Cardiac septum (tissue), 1 donor: ENCODE measurements at places on chromosomes 1 and 21. TPM values are rescaled to one million over a fixed set of nuclear protein-coding genes. Genes with fewer than 3 reads are reported as not detected.

DNA sequence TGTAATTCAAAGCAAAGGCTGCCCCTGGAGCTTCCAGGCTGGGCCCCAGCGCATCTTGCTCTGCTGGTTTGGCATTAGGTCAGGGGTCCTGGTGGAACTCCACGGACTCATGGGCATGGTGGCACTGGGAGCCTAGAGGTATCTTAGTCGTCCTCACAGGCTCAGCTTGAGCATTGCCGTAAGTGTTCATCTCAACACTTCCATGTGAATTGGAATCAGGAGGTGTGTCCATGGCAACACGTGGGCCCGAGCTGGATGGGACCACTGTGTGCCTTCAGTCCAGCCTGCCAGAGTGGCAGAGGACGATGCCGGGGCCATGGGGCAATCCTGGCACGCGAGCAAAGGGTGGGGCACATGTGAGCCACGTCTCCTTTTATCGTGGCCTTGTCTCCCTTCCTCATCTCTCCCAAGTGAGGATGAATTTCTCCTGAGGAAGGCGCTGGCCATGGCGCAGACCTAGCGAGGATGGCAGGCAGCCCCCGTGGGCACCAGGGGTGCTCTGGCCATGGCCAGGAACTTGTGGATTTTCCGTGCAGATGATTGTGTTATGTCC is 47.0 kb downstream of the AGPAT3 start:
- peak; percentile 33 for DNase-seq

SPRR2G gene
- not detected for total RNA-seq

DNA sequence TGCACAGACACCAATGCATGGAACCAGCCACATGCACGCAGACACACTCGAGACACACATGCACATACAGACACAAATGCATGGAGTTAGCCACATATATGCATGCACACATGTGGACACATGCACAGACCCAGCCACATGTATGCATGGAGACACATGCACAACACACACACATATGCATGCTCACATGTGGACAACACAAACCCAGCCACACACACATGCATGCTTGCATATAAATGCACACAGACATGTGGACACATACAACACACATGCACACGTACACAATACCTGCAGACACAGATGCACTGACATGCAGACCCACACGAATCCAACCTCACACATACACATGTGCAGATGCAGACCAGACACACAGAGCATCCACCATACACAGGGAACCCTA is 31.1 kb downstream of the WNT9A start:
- no peak for DNase-seq

GRCh38 chr1:215970406-215970805 is 403.3 kb downstream of the KCTD3 start:
- DNase-seq, result no peak

GRCh38 chr1:110262846-110263631 is 52.9 kb downstream of the KCNC4 start:
- no peak for DNase-seq

- no peak for DNase-seq
Observed at GRCh38 chr1:220770245-220770913, 16.3 kb upstream of the MTARC1 start.

DNA sequence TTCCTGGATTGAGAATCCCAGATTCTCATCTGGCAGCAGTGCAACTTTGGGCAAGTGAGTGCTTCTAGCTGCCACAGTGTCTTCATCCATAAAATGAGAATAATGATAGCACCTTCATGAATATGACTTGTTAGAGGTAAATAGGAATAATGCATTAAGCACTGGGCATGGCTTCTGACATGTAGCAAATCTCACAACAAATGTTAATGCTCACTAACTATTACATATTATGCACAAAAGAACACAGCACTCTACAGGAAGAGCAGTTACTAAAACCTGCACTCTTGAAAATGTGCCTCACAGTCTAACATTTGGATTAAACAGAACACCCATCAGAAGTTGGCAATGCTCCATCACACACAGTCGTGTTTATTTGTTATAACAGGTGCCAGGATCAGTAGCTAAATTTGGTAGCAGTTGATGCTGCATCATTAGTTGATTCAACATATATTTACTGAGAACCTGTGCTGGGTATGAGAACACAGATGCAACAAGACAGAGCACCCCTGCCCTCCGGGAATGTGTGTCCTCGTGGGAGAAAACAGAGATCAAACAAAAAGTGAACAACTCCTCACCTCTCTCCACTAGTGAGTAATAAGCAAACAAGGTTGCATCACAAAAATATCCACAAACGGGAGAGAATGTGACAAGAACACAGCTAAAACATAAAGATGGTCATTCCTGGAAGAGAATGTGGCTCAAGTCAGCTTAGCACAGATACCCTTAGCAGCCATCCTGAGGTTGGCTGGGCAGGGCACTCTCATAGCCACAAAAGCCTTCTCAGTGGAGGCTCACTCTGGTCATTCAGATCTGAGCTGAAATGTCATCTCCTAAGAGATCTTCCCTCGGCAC is 26.2 kb upstream of the LBR start:
- DNase-seq, result no peak

- DNase-seq, result no peak
Observed at GRCh38 chr1:230806552-230806951, 59.4 kb downstream of the CAPN9 start.

GRCh38 chr1:226308166-226308722 is 720 bp downstream of the LIN9 start:
- peak; percentile 77 for DNase-seq

SH2D1B gene
- not detected for total RNA-seq

DNA sequence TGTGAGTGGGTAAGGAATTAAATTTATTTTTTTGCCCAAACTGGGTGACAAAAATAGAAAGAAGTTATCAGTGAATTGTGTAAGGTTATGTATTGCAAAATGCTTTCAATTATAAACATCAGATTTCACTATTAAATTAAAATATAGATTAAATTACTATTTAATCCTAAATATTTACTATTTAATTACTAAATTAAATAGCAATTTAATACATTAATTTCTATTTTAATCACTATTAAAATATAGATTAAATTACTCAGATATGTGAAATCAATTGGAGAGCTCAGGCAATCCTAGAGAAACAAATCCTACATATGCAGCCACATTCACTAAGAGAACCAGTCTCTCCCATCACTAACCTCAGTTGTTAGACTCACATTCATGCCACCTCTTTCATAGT is 2075.8 kb downstream of the MRPL39 start:
- DNase-seq, result no peak

GRCh38 chr1:156488566-156489165 is 11.9 kb downstream of the MEF2D start:
- no peak for DNase-seq

- DNase-seq, result no peak
Observed at GRCh38 chr1:207698822-207699483, 52.9 kb upstream of the CD46 start.

GPR25 gene
- total RNA-seq, result not detected

MRPL55 gene
- total RNA-seq, result 39.7 TPM
